Activated T-helper 2 cell treated with anti-CD3 and anti-CD28 coated beads, Interferon-gamma antibody, Interleukin-2, Interleukin-4, amounts not matched to agents 10 μg/mL and 5 μg/mL and 100 μg/mL, durations not matched to agents 14 hours and 24 hours and 36 hours (primary cell): ENCODE measurements at places on chromosomes 4 and X.

DNA sequence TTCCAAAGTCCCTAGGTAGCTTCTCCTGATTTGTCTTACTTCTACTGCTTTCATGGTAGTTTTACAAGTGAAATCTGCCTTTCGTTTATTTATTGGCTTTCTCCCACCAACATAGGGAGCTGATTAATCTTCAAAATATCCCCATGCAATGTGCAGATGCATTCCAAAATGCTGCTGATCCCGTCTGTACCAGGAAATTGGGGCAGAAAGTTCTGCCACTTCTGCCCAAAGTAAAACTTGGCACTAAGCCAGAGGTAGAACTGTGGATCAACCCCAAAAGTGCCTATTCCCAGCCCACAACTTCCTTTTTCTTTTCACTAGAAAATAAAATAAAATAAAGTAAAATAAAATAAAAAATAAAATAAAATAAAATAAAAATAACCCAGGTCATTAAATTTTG, 47.3 kb upstream of the PPARGC1A start:
- H3K27me3 ChIP-seq, result no peaks in the 10 kb centered on the region
- no peaks in the 10 kb centered on the region for H3K36me3 ChIP-seq
- no peak overlapping the region for H3K27ac ChIP-seq
- no peak for DNase-seq
- H3K4me1 ChIP-seq, result no peaks in the 10 kb centered on the region
- no peak overlapping the region for H3K4me3 ChIP-seq

GRCh38 chr4:168647646-168648375, 151.0 kb downstream of the PALLD start:
- no peak overlapping the region for H3K27ac ChIP-seq
- H3K4me3 ChIP-seq, result no peak overlapping the region
- no peaks in the 10 kb centered on the region for H3K4me1 ChIP-seq
- H3K36me3 ChIP-seq, result no peaks in the 10 kb centered on the region

- no peaks in the 10 kb centered on the region for H3K27me3 ChIP-seq
- no peak overlapping the region for H3K4me3 ChIP-seq
- no peaks in the 10 kb centered on the region for H3K36me3 ChIP-seq
- DNase-seq, result no peak
These were observed 114.8 kb downstream of the BCOR start for GRCh38 chrX:39982948-39983347.

DNA sequence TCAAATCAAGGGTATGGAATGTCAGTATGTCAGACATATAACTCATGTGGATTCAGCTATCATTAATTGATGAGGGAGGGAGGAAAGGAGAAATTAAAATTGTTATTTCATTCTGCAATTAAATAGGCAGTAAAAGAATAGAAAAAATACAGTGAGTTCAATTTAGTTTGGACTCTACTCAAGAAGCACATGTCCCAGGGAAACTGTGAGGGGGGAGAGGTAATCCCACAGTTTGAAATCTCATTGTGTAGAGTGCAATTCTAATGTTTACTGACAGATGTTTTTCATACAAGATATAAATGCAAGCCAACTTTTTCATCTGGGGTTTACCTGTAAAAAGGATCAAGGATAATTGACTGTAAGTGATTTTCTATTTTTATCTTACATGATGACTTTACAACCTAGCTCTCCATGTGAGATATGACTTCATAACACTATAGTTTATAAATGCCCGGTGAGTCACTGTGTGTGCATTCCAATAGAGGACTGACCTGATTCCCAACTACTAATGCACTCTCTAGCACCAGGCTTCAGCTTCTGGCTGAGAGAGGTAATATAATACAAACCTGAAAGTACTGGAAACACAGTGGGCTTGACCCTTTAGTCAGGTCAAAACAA, 35.2 kb upstream of the SCD5 start:
- peaks cover 51% of the 10 kb centered on the region for H3K36me3 ChIP-seq
- no peak for DNase-seq
- H3K27ac ChIP-seq, result no peak overlapping the region
- peaks cover 2% of the 10 kb centered on the region for H3K4me1 ChIP-seq
- no peak overlapping the region for H3K4me3 ChIP-seq
- H3K27me3 ChIP-seq, result no peaks in the 10 kb centered on the region

GRCh38 chrX:1873671-1874070, 258.8 kb downstream of the ASMT start:
- no peak overlapping the region for H3K4me3 ChIP-seq
- no peaks in the 10 kb centered on the region for H3K36me3 ChIP-seq
- H3K27ac ChIP-seq, result no peak overlapping the region
- H3K4me1 ChIP-seq, result no peaks in the 10 kb centered on the region
- H3K27me3 ChIP-seq, result no peaks in the 10 kb centered on the region

- DNase-seq, result no peak
- H3K4me1 ChIP-seq, result no peaks in the 10 kb centered on the region
- H3K27ac ChIP-seq, result no peak overlapping the region
- no peak overlapping the region for H3K4me3 ChIP-seq
- H3K36me3 ChIP-seq, result no peaks in the 10 kb centered on the region
- H3K27me3 ChIP-seq, result no peaks in the 10 kb centered on the region
These were observed 63.2 kb downstream of the SH3RF1 start for GRCh38 chr4:169207436-169208089.

DNA sequence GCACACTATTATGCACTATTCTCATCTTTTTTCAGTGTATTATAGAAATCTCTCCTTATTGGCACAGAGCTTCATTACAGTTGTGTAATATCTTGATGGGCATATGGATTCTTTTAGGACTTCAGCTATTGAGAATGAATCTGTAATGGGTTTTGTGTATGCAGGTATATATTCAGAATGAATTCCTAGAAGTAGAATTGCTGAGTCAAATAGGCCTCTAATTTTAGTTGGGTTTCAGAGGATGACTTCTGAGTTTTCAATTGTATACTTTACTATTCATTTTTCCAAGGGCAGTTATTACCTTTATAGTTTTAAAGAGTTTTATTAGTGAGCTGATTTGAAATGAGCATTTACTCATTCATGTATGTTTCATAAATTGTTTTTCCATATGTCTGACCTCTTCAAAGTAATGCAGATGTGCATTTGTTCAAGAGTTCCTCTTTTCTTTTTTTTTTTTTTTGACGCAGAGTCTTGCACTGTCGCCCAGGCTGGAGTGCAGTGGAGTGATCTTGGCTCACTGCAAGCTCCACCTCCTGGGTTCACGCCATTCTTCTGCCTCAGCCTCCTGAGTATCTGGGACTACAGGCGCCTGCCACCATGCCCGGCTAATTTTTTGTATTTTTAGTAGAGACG, 19.5 kb downstream of the CASP6 start:
- H3K27me3 ChIP-seq, result no peaks in the 10 kb centered on the region
- H3K27ac ChIP-seq, result no peak overlapping the region
- peaks cover 55% of the 10 kb centered on the region for H3K36me3 ChIP-seq
- DNase-seq, result no peak
- H3K4me1 ChIP-seq, result peaks cover 13% of the 10 kb centered on the region
